ENCODE measurements at places on chromosomes 2 and 18.

DNA sequence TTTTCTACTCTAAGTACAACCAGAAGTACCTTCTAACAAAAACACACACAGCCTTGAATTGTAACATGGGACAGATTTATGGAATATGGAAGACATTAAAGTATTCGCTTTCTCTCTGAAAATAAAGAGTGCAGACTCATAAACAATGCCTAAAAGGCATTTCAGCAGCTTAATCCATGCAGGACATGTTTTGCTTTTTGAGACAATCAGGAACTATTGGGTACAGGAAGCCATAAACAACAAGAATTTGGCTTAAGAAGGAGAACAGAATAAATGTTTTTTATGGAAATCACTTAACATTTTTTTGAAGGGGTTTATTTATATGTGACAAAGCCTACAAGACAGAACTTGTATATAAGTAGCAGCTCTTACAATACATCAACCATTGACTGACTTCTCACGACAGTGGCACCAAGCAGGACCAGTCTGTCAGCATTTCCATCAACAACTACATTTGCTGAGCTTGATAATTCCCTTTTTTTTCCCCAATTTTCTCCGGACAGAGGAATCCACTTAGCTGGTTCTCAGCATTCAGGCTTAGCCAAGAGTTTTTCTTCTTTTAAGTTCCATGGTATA is 140.1 kb downstream of the EXOC6B start:
- DNase-seq, result no peak

DNA sequence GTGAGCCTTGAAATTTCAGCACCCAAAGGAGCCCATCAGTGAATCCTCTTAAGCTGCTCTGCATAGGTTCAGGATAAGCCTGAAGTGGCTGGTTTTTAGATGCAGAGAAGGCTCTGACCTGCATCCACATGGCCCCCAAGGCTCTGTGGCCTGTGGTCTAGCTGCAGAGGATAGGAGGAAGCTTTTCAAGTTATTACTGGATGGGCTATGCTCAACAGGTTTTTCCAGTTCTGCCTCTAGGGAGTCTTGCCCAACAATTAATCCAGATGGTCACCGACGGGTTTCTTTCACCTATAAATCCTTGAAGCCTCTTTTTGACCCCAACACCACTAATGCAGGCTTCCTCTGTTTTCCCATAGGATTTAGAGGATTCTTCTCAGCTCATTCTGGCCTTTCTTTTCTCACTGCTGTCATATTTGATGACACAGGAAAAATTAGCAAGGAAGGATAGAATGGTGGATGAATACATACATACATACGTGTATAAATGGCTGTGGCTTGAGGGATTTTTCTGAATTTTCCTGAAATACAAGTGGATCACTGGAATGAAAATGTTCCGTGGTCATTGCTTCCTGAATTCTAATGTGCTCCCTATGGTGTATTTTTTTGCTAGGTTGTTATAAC is 52.2 kb upstream of the BCL2L11 start:
- DNase-seq, result no peak

GRCh38 chr2:47058003-47058931 is 96.8 kb downstream of the STPG4 start:
- DNase-seq, result no peak

GRCh38 chr18:70371908-70372307 is 83.1 kb downstream of the SOCS6 start:
- DNase-seq, result no peak

- DNase-seq, result no peak
Measured at GRCh38 chr2:231190531-231191197, 7.8 kb upstream of the ARMC9 start.

- peak; percentile 7 for DNase-seq
Measured at GRCh38 chr2:205763708-205764211, 81.5 kb downstream of the NRP2 start.

- DNase-seq, result peak; percentile 24
Measured at GRCh38 chr2:175606010-175606841, 395.8 kb downstream of the LNPK start.

DNA sequence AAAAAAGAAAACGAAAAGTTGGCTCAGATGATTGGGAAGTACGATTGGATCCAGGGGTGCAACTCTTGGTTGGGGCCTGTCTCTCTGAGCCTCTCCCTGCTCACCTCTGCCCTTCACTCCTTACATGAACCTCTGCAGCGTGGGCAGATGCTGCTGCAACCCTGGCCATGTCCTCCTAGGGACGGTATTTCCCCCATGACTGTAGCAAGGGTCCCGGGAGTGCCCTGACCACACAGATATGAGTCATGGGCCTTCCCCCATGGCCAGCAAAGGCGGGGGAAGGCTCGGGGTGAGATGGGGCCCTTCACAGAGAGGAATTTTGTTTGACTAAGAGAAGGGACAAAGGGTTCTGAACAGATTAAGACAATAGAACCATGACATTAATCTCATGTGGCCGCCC is 129.0 kb downstream of the NCK2 start:
- no peak for DNase-seq

- DNase-seq, result no peak
Measured at GRCh38 chr2:112137516-112138158, 548 bp upstream of the FBLN7 start.

DNA sequence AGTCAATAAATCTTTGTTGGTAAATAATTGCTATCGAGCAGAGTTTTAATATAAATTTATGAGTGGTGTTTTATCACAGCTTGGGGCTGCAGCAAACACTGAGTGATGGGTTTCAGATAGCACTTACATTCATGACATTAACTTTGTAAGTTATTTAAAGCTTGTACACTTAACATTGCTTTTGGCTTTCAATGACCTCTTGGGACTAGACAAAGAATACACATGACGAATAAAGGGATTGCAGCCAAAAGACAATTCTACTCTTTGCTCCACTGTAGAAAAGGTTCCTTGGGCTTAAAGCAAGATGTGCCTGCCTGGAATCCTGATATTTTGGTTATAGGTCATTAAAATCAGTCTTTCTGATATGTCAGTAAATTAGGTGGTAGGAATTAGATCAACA is 299.5 kb downstream of the GBX2 start:
- DNase-seq, result no peak

GRCh38 chr2:66364495-66365333 is 70.2 kb upstream of the MEIS1 start:
- DNase-seq, result no peak

DNA sequence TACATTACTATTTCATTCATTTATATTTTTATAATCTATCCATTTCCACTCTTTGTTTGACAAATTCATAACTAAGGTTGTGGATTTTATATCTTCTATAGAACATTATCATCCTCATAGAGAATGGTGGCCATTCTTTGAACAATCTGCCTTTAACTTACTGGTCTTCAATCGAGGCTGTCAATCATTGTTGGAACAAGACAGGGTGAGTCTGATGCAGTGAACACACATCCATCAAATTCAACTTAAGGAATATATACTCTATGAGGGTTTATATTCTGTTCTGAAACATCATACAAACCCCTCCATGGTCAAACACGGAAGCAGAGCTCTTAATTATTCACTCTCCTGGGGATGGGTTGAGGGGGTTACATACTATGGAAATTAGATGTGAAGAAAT is 28.3 kb upstream of the KLF7 start:
- DNase-seq, result no peak

GRCh38 chr2:12407160-12407559 is 309.6 kb upstream of the TRIB2 start:
- no peak for DNase-seq

DNA sequence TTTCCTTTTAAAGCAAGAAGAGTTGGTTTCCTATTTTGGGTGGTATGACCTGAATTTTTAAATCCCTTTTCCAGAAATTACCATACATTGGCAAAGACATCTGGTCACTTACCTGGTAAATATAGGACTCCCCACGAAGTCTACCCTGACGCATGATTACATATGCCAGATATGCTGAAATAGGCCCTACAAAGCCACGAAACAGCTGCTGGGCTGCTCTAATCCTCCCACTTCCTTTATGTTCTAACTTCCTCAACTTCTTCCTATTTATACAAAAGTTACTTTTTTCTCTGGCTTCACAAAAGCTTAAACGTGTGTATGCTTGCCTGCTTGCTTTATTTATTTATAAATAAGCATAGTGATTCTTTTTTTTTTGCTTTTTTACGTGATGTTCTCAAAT is 186.0 kb upstream of the EPHA4 start:
- no peak for DNase-seq

DNA sequence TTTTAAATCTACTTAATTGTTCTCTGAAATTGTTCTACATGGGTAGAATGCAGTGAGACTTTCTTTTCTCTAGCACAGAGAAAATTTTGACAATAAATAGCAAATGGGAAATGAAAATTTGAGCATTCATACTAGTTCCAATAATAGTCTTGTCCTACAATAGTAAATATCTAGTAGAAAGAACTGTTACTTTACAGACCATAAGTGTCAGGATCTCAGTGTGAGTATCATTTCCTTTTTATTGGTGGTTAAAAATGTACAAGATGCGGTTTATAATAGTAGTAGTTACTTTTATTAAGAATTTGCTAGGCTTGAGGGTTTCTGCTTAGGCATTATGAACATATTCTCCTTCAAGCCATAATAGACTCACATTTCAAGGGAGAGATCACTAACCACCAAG is 43.2 kb downstream of the KCNE4 start:
- DNase-seq, result no peak

GRCh38 chr2:111642586-111643327 is 241.2 kb downstream of the ANAPC1 start:
- DNase-seq, result no peak

DNA sequence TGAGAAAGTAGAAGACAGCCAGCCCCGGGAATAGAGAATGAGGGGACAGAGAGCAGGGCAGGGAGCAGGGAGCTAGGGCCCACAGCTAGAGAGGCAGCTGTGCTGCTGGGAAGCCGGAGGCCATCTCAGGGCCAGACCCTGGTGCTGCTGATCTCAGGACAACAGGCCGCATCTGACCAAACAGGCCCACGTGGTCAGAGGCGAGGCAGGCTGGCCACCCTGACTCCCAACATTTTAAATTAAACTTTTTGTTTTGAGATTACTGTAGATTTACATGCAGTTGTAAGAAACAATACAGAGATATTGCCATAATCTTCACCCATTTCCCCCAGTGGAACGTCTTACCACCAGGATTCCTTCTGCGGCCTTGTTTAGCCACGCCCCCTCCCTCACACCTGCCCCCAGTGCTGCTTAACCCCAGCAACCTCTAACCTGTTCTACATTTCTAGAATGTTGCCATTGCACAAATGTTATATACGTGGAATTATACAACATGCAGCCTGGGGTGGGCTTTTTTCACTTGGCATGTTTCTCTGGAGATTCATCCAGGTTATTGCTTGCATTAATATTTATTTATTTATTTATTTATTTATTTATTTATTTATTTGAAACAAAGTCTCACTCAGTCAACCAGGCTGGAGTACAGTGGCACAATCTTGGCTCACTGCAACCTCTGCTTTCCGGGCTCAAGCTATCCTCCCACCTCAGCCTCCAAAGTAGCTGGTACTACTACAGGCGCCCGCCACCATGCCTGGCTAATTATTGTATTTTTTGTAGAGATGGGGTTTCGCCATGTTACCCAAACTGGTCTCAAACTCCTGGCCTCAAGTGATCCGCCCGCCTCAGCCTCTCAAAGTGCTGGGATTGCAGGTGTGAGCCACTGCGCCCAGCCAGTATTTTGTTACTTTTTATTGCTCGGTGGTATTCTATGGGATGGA is 48.6 kb upstream of the GPR17 start:
- DNase-seq, result no peak

- DNase-seq, result peak; percentile 45
Measured at GRCh38 chr18:23689031-23689615, at the start of gene LAMA3. Gene LAMA3, plus strand, starts transcription at chr18:23689453. Its CDS starts 231 bp downstream, at chr18:23689684.

DNA sequence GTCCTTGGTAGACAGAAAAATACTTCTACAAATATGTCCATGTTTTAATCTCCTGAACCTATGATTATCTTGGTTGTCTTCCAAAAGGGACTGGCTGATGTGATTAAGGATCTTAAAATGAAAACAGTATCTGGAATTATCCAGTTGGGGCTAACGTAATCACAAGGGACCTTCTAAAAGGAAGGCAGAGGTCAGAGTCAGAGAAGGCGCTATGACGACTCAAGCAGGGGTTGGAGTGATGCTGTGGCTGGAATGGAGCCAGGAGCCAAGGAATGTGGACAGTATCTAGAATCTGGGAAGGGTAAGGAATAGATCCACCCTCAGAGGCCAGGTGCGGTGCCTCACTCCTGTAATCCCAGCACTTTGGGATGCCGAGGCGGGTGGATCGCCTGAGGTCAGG is 4.2 kb upstream of the USP14 start:
- DNase-seq, result no peak

- no peak for DNase-seq
Measured at GRCh38 chr18:64992654-64993053, 758.2 kb upstream of the CDH7 start.

DNA sequence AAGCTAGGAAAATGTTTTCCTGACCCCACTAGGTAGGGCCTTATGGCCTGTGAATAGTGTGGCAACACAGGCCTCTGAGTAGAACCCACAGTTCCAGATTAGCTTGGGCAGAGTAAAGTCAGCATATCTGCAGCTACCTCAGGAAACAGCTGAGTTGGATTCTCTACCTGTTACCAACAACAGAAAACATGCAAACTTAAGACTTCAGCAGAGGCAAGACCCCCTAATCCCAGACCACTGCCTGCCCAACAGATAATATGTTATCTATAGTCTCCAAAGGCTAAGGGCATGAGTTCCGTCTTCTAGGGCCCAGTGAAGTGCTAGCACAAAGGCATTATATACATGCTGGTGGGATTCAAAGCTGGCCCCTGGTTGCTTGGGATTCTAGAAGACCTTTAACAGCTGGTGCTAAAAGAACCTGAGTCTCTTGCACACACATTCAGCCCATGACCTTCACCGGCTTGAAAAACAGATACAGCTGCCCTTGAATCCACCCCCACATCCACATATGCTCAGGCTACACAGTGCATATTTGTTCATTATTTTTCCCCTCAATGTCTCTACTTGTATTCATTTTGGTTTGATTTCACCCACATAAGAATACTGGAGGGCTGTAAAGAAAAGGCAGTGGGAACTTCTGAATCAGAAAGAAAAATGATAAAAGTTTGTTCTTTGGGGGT is 13.5 kb upstream of the UBXN4 start:
- DNase-seq, result no peak

DNA sequence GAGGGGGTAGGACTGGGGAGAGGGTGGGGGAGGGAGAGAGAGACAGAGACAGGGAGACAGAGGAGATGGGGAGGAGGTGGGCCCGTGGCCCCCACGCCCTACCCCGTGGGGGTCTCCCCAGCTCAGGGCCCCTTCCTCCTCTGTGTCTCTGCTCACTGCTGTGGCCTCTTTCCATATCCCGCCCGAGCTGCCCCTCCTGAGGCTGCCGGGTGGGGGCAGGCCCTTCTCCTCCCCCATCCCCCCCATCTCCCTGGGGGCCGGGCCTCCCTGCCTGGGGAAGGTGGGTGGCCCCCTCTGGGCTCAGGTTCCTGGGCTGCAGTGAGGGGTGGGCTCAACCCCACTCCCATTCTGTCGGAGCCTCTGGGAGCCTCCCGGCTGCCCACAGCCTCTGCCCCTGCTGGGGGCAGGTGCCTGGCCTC is 332 bp upstream of the PDCD1 start:
- no peak for DNase-seq

GRCh38 chr2:150483532-150483931 is 3.9 kb downstream of the RND3 start:
- no peak for DNase-seq

Data from NCI-H2081 (cell line).